ENCODE measurements at places on chromosomes 12 and 14.

- DNase-seq = no peak
Measured at GRCh38 chr12:104299842-104300481, 3.6 kb upstream of the EID3 start.

DNA sequence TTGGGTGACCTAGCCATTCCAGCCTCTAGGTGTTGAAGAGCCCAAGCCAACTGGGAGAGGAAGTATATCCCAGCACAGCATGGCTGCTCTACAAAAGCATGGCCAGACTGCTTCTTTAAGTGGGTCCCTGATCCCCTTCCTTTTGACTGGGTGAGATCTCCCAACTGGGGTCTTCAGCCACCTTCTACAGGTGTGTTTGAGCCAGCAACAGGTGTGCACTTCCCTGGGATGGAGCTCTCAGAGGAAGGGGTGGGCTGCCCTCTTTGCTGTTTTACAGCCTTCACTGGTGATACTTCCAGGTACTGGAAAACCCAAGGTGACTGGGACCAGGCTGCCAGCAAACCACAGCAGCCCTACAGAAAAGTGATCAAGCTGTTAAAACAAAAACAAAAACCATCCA lies 14.2 kb upstream of the GNS start:
- no peak for DNase-seq

DNA sequence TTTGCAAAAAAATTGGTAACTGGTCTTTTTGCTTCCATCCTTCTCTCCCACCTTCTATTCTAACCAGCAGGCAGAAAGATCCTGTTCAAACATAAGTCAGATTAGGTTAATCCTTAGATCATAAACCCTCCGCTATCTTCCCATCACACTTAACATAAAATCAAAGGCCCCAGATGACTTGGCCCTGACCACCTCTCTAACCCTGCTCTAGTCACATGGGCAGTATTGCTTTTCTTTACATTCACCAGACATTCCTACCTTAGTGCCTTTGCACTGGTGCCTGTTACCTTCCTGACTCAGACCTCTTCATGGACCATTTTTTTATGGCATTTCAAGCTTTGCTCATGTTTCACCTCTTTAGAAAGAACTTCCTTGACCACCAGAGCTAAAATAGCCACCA lies 83.5 kb downstream of the NTF3 start:
- no peak for DNase-seq

DNA sequence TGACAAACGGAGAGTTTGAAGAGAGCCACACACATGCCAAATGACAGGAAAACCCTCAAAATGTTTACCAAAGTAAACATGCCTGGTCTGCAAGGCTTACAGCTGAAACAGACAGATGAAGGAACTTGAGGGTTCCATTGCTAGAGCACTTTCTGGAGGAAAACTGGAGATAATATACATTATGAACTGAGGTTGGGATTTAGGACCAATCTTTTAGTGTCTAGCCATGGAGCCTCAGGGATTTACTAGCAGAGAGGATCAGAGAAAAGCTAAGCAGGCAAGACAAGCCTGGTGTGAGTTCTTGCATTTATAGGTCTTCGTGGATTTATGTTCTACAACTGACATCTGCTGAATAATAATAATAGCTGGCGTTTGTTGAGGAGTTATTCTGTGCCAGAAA lies 205.3 kb downstream of the AEBP2 start:
- DNase-seq = no peak

- DNase-seq = no peak
Measured at GRCh38 chr12:54360717-54361456, 3.4 kb downstream of the GPR84 start.

GRCh38 chr12:98456576-98457573 lies 58.5 kb upstream of the TMPO start:
- DNase-seq = no peak

DNA sequence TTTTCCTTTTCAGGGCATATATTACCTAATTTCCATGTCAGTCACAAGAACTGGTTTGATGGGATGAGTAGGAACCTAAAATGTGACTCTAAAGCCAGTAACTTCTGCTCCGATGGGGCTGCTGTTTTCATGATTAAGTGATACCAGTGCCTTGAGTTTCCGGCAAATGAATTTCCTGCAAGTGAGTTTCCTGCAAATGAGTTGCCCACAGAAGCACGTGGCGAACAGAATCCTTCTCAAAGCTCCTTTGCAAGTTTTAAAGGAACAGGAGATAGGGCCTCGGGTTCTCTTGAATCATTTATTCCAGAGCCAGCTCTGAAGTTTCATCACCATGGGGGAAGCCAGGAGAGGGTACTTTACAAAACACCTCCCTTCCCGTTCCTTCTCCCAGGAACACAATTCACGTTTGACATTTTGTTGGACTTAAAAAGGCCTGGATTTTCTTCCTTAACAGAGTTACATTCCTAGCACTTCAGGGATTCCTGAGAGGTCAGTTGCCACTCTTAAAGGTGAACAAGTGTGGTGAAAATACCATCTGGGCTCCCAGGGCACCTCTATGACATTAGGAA lies 2.2 kb upstream of the PPTC7 start:
- DNase-seq = peak; percentile 71

Data from putamen (tissue), 1 donor.